AG20443 (cell line): ENCODE measurements at places on chromosomes 3 and 15.
A peak's percentile ranks its signal among the peaks of the same experiment; 100 is the strongest.

GRCh38 chr15:88401996-88402656, 65.1 kb downstream of the MRPL46 start:
- no peak for DNase-seq

DNA sequence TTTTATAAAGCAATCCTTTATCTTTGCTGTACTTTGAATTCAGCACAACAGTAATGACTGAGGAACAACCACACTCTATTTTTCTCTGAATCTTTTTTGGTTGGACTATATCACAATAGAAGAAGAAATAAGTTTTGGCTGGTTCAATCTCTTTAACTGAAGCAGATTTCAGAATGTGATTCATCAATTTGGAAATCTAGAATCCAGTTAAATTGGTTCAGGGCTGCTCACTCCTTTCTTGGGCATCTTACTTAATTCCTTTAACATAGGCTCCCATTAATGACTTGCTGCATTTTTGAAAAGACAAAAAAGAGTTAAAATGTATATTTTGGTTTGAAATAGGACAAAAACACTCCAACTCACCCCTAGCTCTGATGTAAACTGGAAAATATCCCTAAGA, 688.3 kb upstream of the NECTIN3 start:
- DNase-seq: no peak

- DNase-seq: no peak
Measured at GRCh38 chr3:10377148-10377725, 56.3 kb upstream of the SEC13 start.

GRCh38 chr15:94205366-94205765, 26.0 kb upstream of the MCTP2 start:
- DNase-seq: no peak

- DNase-seq: peak; percentile 79
Measured at GRCh38 chr3:148757238-148758215, 59.8 kb downstream of the AGTR1 start.

- no peak for DNase-seq
Measured at GRCh38 chr3:107416886-107417285, 39.6 kb downstream of the CCDC54 start.
